ENCODE measurements at places on chromosomes 12 and 14.

GRCh38 chr14:54685286-54685845 lies 118.4 kb downstream of the SAMD4A start:
- no peak for DNase-seq

- DNase-seq, result peak; percentile 77
These were observed 3.6 kb downstream of the SLC48A1 start for GRCh38 chr12:47776471-47777143.

DNA sequence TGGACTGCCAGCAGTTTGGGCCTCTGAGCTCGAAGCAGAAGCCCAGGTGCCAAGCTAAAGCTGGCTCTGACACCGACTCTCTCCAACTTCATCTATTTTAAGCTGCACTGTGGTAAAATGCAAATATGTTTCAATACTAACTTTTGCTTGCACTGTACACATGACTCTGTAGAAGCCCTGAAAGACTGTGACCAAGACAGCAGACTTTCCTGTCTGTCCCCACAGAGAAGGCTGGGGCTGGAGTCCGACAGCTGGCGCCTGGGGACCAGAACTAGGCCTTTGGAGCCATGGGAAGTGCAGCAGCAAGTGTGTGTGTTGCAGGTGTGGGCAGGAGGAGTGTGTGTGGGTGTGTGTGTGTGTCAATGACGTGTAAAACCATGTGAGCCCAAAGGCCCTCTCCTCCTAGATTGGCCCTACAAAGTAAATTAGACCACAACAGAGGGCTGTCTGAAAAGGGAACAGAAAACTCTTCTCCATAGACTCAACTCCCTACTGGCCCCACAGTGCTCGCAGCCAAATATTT lies 16.4 kb upstream of the RAB35 start:
- DNase-seq, result no peak

GRCh38 chr12:104410786-104411185 lies 46.0 kb upstream of the CHST11 start:
- no peak for DNase-seq

GRCh38 chr12:47863467-47863866 lies 41.3 kb downstream of the VDR start:
- no peak for DNase-seq

DNA sequence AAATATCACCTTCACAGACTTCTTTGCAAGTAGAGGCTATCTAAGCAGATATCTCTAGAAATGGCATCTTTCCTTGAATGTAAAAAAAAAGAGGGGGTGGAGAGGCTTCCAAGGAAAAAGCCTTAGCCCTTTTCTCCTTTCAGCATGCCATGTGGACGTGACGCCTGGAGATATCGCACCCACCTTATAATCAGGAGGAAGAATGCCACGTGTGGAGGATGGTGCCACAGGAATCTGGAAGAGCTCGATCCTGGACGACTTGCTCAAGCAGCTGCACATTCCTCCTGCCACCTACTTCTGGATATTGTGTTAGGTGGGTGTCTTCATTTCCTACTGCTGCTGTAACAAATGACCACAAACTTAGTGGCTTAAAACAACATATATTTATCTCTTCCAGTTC lies 203.6 kb downstream of the NUAK1 start:
- no peak for DNase-seq

DNA sequence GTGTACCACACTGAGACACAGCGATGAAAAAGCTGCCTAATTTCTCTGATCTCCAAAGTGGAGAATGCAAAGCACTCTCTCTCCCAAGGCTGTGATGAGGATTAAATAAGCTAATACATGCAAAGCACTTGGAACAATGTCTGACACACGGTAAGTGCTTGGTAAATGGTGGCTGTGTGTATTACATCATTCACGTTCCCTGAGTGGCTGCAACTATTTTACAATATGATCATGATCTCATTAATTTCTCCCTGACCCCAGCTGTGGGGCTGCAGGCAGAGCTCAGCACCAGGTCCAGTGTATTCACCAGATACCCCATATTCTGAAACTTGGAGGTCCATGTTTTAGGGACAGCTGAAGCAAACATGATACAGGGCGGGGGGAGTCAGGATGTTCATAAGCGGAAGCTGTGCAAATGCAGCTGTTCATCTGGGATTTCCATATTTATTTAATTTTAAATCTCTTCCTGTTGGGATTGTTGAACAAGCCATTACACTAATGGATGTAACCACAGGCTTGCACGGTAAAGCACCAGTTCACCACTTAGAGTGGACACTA lies 106.4 kb downstream of the CCDC60 start:
- no peak for DNase-seq

GRCh38 chr12:6226002-6226678 lies 25.9 kb downstream of the CD9 start:
- DNase-seq, result peak; percentile 83

DNA sequence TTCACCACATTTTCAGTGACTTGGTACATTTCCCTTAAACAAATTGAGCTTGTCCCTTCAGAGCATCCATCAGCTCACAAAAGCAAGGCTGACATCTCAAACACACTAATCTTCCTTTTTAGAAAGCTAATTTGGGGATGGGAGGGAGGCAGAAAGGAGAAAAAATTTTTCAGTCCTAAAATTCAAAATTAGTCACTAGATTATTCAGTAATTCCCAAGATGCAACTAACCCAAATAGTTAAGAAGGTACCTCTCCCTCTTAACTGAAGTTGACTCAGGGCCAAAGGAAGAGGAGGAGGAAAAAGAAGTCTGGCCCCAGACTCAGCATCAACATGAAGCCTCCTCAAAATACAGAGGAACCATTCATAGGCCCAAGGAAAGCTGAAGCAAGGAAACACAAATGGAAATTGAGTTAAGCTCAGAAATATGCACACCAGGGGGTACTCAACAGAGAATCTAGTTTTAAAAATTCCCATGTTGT lies 21.7 kb downstream of the CBX5 start:
- no peak for DNase-seq

DNA sequence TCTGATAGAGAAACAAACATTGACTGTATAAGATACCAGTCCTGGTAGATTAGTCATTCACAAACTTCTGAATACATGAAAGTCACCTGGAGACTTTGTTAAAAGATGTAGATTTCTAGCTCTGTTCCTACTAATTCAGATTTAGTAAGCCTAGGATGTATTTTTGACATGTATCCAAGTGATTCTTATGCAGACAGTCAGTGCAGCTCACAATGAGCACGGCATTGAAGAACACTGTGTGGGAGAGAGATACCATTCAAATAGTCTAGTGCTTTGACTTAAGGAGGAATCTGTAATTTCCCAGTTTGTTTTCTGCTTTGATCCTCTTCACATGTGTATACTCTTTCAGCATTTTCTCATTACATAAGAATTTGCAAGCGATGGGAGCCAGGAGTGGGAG lies 68.7 kb upstream of the STXBP6 start:
- DNase-seq, result no peak

GRCh38 chr12:53941750-53942149 lies 3.1 kb downstream of the HOXC13 start:
- DNase-seq, result no peak

DNA sequence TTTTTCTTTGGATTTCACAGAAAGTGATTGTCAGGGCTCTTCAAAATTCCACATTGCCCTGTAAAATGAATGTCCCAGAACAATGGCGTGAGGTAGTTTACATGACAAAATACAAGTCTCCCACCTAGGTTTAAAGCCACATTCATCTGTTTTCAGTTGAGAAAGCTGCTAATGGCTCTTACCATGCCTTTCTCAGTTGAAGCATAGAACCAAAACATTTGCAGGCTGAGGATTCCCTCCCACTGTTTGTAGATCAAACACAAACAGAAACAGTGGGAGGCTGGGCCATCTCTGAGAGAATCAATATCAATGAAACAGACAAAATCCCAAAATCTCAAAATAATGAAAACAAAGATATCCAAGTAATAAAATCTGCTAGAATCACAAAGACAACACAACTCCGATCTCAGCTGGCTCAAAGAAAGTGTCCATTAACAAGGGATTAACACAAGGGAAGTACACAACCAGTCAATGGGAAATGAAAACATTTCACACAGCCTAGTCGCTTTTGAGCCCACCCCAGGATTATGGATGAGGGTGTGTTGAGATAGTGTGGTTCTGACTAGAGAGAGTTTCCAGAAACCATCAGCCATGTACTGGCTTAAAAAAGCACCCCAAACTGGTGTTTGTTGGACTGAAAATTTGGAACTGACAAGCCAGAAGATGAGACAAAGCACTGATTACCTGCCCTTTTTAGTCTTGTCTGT lies 54.5 kb upstream of the TMEM260 start:
- DNase-seq, result no peak

- DNase-seq, result no peak
These were observed 83.8 kb upstream of the CLEC14A start for GRCh38 chr14:38339696-38340095.

DNA sequence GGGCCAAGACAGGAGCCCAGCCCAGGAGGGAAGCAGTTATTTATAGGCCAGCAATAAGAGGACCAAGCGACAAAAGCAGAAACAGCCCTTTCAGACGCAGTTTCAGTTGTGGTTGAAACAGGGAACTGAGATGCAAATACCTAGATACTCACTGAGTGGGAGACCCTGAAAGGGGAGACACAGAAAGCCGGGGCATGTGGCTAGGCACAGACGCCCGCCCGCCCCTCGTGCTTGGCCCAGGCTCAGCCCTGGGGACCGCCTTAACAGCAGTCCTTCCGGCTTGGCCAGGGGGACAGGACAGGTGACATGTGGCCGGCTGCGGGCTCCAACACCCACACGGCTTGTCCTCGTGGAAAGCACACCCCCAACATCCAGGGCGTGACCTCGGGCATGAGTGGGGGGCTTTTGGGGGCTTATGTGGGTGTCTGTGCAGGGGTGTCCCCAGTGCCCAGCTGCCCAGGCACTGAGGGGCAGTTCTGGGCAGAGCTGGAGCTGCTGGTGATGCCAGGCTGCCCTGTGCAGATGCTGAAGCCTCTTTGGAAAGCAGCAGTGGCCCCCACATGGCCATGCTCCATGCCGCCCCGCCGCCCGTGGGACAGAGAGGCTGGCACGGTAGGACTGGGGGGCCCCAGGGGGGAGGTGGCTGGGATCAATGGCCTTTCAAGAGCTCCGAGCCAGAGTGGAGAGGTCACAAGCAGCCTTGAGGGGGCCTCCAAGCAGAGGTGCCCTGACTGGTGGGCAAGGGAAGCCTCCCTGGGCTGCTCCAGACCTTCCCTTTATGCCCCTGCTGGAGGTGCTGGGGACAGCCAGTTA lies 2.1 kb downstream of the PLD4 start:
- DNase-seq, result peak; percentile 77

GRCh38 chr14:33592297-33592696 lies 358.6 kb downstream of the EGLN3 start:
- no peak for DNase-seq

- DNase-seq, result no peak
These were observed 162.4 kb downstream of the CAND1 start for GRCh38 chr12:67431411-67432020.

- DNase-seq, result no peak
These were observed 319.9 kb downstream of the KCNC2 start for GRCh38 chr12:74889563-74890236.

GRCh38 chr12:114686773-114687500 lies 3.0 kb upstream of the TBX3 start:
- no peak for DNase-seq

DNA sequence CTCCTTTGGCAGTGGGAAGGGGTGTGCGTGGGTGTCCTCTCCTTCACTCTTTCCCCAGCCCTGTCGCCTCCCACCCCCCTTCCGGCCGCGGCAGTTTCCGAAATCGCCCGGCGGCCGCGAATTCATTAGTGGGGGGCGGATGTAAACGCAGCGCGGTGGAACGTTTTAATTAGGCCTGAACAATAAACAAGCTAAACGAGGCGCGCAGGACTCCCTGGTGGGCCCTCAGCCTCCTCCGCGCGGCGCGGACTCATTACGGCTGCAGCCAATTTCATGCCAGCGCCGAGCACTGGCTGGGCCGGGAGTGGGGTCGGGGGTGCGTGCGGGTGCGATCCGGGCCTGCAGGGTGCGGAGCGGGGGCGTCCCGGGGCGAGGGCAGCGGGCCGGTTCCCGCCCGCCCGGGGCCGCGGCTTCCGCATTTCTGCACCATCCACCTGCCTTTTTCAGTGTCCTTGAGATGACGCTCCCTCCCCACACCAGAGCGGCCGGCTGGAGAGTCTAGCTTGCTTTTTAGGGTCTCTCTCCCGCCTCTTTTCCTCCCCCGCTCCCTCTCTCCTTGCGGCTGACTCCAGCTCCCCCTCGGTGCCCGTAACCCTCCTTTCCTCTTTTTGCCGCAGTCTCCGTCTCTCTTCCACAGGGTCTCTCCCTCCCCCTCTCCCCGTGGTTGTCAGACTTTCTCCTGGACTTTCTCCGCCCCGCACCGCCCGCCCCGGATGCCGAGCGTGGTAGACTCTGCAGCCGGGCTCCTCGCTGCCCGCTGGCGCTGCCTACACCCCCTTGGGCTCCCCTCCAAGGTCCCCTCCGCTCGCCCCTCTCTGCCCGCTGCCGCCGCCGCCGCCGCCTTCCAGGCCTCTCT lies at the start of gene CISTR:
Gene CISTR (minus strand): TSS at position 644 of the 856 bp plus-strand sequence.
- peak; percentile 97 for DNase-seq

- DNase-seq, result no peak
These were observed 95.3 kb upstream of the MED13L start for GRCh38 chr12:116372815-116373214.

GRCh38 chr14:99727096-99727870 lies 43.2 kb downstream of the CYP46A1 start:
- no peak for DNase-seq

GRCh38 chr12:130461447-130461815 lies 123.7 kb downstream of the PIWIL1 start:
- DNase-seq, result no peak

DNA sequence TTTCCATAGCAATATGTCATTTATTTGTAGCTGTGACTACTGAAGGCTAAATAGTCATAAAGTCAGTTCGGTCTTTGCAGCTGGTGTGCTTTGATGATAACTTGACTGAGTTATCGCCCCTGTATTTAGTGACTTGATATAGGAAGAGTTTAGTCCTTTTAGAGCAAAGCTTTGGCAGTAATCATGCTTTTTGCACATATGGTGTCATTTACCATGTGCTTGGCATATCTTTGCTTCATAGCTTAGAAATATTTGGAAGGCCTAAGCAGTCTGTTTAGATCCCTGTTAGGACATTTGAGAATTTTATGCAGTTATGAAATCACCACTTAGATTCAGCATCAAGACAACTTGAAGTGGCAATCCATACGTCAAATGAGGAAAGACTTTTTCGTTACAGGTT lies 31.6 kb downstream of the POLR3B start:
- no peak for DNase-seq

- no peak for DNase-seq
These were observed 477.5 kb downstream of the RAD51B start for GRCh38 chr14:68297039-68297438.

DNA sequence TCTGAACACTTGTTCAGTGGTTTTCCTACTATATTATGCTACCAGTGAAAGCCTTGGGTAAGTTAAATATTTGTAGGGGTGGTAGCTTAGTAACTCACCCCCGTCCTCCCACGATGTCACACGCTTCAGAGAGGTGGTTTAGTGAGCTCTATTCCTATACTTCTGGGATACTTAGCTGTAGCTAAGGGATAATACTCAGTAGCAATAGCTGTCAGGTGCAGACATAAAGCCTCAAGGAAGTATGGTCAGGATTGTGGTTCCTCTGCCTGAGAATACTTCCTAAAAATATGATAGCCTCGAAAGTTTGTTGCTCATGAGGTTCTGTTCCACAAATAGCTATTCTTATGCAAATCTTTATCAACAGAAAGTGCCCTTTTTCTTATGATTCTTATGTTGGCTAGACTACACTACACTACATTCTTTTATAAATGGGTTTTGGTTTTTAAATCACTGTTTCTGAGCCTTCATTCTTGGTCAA lies 11.9 kb downstream of the DLST start:
- DNase-seq, result no peak

Measured in NB4 (cell line).